ENCODE measurements at places on chromosomes 7 and 10. TPM values are rescaled to one million over a fixed set of nuclear protein-coding genes. Genes with fewer than 3 reads are reported as not detected.

CYP3A7 gene
- total RNA-seq = not detected

CALML5 gene
- total RNA-seq = not detected

NET1 gene
- 47.7 TPM for total RNA-seq

TDRD1 gene
- total RNA-seq = 0.04 TPM

GDF10 gene
- not detected for total RNA-seq

ARHGEF5 gene
- 11.0 TPM for total RNA-seq

ACBD7 gene
- 9.2 TPM for total RNA-seq

GJD4 gene
- total RNA-seq = not detected

SLC18A3 gene
- total RNA-seq = not detected

DNA sequence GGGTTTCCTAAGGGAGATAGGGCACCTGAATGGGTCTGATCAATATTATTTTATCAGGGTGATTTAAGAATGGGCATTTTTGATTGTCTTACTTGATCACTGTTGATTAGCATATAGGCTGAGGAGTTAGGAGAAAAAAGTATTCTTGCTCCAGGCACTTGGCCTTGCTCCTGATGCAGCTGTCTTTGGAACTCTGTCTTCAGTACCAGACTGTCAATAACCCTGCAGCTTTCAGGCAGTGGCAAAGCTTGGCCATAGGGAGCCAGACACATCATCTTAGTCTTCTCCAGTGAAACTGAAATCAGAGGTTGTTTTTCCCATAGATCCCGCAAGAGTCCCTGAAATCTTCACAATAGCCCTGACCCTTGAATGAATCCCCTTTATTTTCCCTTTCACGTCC, 47.2 kb downstream of the EXOC4 start:
- no peak for DNase-seq

GRCh38 chr7:29332042-29332811, 137.7 kb downstream of the CHN2 start:
- no peak for DNase-seq

- DNase-seq = no peak
Observed at GRCh38 chr7:46004965-46005364, 83.9 kb upstream of the IGFBP3 start.

GRCh38 chr7:142089035-142089434, 22.5 kb upstream of the MGAM2 start:
- no peak for DNase-seq

- DNase-seq = no peak
Observed at GRCh38 chr10:72243822-72244437, 27.9 kb upstream of the ASCC1 start.

- peak; percentile 89 for DNase-seq
Observed at GRCh38 chr7:99392659-99393354, 15.6 kb downstream of the PDAP1 start.

GRCh38 chr7:57399972-57400371, 50.0 kb upstream of the ZNF716 start:
- no peak for DNase-seq

DNA sequence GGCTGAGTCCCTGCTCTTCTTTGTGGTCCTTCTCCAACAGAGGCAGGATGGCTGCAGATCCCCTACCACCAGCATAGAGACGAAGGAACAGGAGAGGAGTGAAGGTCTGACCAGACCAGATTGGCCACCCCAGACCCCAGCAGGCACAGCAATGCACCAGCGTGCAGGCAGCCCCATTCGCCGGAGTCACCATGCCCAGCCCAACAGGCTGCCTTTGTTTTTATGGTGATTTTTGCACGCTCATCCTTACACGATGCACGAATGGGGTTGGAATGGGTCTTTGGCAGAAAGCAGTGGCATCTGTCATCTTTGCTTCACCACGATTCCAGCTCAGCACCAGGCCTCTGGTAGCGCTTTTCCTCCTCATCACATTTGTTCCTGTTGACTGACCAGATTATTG, 427.6 kb downstream of the INHBA start:
- DNase-seq = no peak

- no peak for DNase-seq
Observed at GRCh38 chr10:1516492-1517165, 220.7 kb downstream of the ADARB2 start.

DNA sequence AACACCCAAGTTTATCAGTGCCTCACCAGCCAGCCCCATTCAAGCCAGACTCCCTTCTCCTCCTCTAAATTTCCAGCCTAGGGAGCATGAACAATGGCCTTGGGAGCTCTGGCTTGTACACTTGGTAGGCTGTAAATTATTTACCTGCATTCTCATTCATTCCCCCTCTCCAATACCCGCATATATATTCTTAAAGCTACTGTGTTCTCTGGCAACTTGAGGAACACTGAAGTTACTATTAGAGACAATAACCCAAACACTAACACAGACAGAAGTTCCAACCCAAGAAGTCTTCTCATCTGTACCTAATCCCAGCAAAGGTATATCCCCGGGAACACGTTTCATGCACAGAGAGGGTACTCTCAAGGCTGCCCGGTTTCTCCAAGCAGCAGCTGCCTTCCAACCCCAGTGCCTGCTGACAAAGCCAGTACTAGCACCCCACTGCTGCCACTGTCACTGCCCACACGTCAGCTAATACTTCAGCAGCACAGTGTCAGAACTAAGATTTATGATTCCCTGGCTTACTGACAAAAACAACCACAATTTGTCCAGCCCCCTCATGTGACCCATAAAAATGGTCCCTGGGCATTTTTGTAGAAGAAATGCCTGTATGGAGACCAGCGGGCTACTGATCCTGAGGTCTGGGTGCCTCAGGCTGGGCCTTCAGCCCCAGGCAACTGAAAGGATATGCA, 3.1 kb downstream of the WDR91 start:
- no peak for DNase-seq

- no peak for DNase-seq
Observed at GRCh38 chr10:121615435-121615793, 17.2 kb upstream of the FGFR2 start.

DNA sequence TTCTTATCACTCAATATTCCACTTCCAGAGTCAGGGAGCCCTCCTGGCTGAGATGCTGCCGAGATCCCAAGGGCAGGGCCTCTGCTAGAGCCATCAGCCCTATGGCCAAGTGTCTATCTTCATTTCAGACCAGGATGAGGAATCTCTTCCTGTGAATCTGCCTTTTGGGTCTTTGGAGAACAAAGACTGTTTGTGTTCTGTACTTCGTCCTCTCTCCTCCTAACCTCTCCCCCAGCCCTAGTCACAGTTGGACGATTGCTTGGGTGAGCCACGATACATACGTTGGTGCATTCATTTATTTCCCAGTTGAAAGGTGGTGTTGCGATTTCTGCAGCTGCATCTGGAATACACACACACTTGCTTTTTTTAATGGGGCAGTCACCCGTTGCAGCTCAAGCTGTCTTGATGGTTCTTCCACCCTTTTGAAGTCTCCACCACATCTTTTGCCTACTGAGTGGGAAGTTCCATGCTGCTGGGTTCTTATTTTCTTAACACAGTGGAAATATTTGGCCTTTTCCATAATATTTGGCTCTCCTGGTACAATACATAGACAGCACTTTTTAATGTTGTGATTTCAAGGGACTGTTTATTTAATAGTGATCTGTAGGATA, 26.7 kb downstream of the SH3PXD2A start:
- DNase-seq = no peak

GRCh38 chr10:114239117-114239993, at the start of gene VWA2:
TSS of gene VWA2 (plus strand) at chr10:114239254. CDS start at chr10:114248714, 9,460 bp downstream.
- no peak for DNase-seq

GRCh38 chr10:130817046-130817624, 494.4 kb downstream of the TCERG1L start:
- DNase-seq = no peak

DNA sequence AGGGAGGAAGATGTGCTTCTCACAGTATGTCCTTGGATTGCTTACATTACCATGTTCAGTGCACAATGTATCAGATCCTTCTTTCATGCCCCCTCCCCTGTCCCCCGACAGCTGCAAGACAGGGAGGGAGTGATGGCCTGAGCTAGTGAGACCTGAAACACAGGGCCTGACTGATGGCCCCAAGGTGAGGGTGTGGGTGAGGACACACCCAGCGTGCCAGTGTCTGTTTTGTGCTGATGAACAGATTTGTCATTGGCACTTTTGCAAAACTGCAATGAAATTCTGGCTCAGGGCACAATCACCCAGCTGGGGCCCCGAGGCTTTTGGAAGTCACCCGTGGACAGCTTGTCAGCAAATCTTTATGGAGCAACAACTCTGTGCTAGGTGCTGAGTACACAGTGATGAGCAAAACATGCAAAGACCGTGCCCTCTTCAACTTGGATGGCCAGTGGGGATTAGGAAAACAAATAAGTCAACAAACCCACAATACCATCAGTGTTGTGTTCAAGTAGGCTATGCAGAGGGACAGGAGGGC, 59.4 kb upstream of the EMX2 start:
- DNase-seq = no peak

DNA sequence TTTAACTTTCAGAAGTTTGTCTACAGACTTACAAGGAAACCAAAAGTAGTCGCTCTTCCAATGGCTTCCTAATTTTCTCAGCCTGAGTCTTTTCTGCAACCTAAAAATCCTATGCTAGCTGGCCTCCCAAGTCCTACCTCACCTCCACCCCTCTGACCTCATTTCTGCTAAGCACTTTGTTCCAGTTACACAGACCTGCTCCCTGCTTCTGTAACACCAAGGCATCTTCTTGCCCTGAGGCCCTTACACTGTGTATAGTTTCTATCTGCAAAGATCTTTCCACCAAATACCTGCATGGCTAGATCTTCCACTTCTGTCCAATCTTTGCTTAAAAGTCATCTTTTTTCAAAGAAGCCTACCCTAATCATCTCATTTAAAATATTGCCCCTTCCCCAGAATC, 1.9 kb upstream of the SNX13 start:
- DNase-seq = no peak

GRCh38 chr7:95398155-95398940, 2.2 kb upstream of the PON3 start:
- no peak for DNase-seq

DNA sequence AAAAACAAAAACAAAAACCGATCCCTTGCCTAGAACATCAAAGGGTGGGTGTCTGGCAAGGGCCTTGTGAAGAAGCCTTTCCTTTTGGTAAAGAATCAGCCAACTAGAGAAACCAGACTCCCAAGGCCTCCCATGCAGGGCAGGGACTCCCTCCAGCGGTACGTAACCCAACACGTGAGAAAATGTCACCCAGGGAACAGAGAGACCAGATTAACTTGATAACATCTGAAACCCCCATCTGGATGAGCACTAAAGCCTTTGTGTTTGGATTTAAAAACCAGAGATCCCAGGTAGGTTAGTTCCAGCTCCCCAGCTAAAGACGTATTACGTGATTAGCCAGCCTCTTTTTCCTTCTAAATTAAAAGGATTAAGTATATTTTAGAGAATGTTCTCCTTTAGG, 3.0 kb upstream of the HABP2 start:
- no peak for DNase-seq

DNA sequence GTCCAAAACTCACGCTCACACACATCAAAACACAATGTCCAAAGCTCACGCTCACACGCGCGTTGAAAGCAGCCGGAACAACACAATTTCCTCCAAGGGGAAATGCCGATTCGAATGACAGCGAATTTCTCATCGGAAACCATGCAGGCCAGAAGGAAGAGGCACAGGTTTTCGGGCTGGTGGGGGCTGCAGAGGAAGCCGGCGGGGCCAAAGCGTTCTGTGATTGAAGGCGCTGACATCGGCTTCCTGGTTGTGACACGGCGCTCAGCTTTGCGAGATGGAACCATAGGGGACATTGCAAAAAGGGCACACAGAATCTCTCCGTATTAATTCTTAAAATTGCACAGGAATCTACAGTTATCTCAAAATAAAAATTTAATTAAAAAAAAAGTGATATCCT, 61.3 kb downstream of the FOXL3 start:
- DNase-seq = peak; percentile 79

DNA sequence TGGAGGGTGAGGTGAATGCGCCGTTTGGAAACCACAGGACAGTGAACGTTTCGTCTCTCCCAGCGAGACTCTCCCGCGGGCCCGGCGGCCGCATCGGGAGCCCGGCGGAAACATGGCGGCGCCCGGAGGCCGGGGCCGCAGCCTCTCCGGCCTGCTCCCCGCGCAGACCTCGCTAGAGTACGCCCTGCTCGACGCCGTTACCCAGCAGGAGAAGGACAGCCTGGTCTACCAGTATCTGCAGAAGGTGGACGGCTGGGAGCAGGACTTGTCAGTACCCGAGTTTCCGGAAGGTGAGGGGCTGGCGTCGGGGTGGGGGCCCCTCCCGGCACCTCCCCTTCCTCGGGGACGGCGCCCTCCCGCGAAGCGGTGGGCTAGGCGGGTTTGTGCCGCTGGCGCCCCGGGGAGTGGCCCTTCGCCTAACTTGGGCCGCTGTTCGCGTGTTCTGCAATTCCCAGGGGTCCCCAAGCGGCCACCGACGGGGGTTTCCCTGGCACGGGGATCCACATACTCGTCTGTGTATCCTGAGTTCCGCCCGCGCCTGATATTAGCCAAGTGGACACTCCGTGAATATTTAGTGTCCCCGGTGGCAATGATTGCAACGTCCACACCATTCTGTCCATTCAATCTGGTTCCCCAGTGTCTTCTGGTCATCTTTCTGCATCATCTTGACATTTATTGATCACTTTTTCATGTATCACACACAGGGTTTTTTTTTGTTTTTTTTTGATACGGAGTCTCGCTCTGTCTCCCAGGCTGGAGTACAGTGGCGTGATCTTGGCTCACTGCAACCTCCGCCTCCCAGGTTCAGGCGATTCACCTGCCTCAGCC, 514 bp downstream of the NHLRC2 start:
- DNase-seq = peak; percentile 48

- no peak for DNase-seq
Observed at GRCh38 chr10:76282061-76283025, 850.9 kb downstream of the LRMDA start.

- DNase-seq = no peak
Observed at GRCh38 chr7:40202851-40203250, 68.0 kb downstream of the SUGCT start.

GRCh38 chr10:71263376-71263775, 51.0 kb downstream of the UNC5B start:
- no peak for DNase-seq
